PC-9 (cell line): ENCODE measurements at places on chromosomes 12 and 14. TPM values are rescaled to one million over a fixed set of nuclear protein-coding genes. Genes with fewer than 3 reads are reported as not detected.

SMIM41 gene
- 0.28 TPM in 1 of 2 replicates, not detected in the other for total RNA-seq

PPP4R4 gene
- not detected in 2 replicates for total RNA-seq

TAS2R20 gene
- 1.8 and 2.6 TPM in 2 replicates for total RNA-seq

DNA sequence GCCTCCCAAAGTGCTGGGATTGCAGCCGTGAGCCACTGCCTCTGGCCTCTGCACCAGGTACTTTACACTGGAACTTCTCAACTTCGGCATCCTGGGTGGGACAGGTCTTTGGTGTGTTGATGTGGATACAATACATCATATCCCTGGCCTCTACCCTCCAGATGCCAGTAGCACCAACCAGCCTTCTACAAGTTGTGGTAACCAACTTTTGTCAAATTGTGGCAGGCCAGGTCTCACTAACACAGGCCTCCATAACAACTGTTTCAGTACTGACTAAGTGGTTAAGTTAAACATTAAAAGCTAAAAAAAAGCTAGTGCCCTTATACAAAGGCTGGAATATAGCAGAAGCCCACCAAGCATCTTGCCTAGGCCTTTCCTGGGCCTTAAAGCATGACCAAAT, 232.9 kb downstream of the PCNX1 start:
- no peak for DNase-seq

GRCh38 chr12:31220633-31221550, 105.1 kb downstream of the SINHCAF start:
- peak; percentile 40 for DNase-seq

DNA sequence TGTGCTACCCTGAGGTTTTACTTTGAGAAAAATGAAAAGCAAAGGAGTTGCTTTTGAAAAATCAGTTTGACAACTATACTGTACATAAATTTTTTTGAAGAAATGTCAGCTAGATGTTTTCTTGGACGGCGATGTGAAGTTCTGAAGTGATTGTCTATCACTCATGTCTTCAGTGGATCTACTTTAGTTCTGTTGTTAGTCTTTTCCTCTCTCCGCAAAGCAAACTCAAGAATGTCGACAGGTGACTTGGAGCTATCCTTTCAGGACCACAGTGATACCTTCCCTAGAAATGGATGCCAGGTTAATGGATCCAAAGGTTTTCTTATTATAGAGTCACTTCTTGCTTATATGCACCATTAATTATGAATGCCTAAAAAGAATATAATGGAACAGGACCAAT, 1.2 kb downstream of the PTPRO start:
- no peak for DNase-seq

GRCh38 chr12:100138048-100138802, 4.4 kb downstream of the BLTP3B start:
- DNase-seq = no peak

DNA sequence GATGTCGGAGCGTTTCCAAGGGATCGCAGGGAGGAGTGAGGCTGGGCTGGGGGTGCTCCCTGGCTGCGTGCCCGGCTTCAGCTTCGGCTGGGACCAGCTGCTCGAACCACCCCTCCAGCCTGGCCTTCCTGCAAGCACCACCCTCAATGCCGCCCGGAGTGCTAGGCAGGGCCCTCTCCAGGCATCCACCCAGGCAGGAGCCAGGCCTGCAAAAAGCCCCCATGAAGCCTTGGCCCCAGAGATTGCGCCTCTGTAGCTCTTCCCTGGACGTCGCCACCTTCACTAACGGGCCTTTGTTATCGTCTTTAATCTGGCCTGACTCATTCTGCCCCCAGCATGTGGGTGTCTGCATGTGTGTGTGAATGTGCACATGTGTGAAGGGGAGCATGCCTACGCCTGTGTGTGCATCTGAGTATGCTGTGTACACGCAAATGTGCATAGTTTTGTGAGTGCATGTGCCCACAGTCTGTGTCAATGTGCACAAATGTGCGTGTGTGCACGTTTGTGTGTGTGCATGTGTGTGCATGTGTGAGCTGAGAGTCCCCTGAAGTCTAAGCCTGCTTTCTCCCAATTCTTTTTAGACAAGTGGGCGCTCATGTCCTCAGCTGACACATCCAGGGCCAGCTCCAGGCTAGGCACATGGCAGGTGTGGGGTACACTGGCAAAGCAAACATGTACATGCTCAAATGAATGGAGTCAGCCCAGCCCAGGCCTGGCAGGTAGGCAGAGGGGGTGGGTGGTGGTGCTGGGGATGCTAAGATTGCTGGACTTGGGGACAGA, 195.4 kb upstream of the C14orf180 start:
- no peak for DNase-seq

DNA sequence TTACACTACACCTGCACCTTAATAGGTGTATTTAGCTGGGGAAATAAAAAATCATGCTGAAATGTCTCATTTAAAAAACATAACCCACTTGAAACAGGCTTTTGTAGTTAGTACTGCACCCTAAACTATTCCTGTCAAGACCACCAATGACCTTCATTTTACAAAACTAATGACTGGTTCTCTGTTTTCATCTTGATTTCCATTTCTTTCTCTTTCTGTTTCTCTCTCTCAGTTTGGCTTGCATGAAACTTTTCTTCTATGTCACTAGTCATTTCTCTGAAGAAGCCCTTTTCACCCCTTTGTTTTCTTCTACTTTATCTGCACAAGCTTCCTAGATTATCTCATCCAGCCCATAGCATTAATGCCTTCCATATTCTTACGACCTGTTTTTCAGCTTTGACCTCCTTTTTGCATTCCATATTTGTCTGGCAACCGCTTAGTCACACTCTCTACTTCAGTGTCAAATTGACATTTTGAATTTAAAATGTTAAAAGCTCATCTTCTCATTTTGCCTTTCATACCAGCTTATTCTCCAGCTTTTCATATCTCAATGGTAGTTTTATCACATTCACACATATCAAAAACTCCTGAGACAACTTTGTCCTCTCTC, 32.7 kb upstream of the KLRF1 start:
- DNase-seq = no peak

- no peak for DNase-seq
Measured at GRCh38 chr14:62329427-62329826, 567.2 kb downstream of the SNAPC1 start.

GRCh38 chr14:61025251-61026223, 44.5 kb downstream of the SLC38A6 start:
- DNase-seq = peak; percentile 62

- DNase-seq = no peak
Measured at GRCh38 chr12:8917031-8917430, 2.7 kb downstream of the PHC1 start.

DNA sequence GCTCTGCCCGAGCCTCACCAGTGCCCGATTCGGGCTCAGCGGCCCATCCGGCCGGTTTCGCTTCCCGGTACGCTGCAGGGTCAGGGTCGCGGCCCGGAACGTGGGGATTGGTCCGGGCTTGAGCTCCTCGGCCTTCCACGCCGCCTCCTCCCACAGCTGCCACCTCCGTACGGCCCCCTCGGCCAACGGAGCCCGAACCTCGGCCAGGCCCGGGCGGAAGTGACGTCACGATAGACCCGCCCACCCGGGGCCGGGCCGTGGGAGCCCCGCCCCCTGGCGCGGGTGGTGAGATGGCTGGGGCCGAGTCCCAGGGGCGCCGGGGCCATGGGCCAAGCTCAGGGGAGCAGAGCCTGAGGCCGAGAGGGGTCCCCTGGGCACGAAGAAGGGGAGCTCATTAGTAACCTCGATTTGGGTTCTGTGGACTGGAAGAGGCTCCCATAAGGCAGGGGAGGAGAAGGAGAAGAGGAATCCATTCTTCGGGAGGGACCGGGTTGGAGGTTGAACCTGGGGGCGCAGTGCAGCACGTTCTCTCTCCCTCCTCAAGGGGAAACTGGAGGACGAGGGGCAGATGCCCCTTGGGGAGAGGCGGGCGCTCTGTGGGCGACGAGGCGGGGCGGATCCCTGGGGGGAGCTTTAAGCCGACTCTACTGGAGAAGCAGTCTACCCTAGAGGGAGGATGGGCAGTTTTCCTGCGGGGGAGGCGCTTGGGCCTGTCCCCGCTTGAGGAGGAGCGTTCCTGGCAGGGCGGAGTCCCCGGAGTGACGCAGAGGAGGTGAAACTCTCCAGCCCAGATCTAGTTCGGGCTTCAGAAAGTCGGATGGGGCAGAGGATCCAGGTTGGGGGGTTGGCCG, at the start of gene MLF2:
Gene MLF2 (minus strand): TSS at position 221 of the 851 bp plus-strand sequence. CDS start 807 bp downstream, outside the sequence.
- peak; percentile 100 for DNase-seq

RNASE4 gene
- total RNA-seq = 2.0 and 4.0 TPM in 2 replicates

GRCh38 chr12:128140551-128140950, 126.4 kb upstream of the TMEM132C start:
- no peak for DNase-seq

DNA sequence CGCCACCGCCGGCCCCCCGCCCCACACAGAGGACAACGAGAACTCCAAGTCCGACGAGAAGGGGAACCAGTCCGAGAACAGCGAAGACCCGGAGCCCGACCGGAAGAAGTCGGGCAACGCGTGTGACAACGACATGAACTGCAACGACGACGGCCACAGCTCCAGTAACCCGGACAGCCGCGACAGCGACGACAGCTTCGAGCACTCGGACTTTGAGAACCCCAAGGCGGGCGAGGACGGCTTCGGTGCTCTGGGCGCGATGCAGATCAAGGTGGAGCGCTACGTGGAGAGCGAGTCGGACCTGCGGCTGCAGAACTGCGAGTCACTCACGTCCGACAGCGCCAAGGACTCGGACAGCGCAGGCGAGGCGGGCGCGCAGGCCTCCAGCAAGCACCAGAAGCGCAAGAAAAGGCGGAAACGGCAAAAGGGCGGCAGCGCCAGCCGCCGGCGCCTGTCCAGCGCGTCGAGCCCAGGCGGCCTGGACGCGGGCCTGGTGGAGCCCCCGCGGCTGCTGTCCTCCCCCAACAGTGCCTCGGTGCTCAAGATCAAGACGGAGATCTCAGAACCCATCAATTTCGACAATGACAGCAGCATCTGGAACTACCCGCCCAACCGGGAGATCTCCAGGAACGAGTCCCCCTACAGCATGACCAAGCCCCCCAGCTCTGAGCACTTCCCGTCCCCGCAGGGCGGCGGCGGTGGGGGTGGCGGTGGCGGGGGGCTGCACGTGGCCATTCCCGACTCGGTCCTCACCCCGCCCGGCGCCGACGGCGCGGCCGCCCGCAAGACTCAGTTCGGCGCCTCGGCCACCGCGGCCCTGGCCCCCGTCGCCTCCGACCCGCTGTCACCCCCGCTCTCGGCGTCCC, 150.9 kb downstream of the EGLN3 start:
- no peak for DNase-seq

TDRD9 gene
- total RNA-seq = 0.15 TPM in 1 of 2 replicates, not detected in the other

HHIPL1 gene
- 0.28 and 0.48 TPM in 2 replicates for total RNA-seq

DNA sequence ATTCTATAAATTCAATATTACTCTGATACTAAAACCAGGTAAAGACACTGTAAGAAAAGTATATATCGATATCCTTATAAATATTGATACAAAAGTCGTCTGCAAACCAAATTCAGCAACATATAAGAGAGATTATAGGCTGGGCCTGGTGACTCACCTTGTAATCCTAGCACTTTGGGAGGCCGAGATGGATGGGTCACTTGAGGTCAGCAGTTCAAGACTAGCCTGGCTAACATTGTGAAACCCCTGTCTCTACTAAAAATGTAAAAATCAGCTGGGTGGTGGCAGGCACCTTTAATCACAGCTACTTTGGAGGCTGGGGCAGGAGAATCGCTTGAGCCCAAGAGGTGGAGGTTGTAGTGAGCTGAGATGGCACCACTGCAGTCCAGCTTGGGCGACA, 13.5 kb upstream of the TUBA1C start:
- DNase-seq = no peak

DNA sequence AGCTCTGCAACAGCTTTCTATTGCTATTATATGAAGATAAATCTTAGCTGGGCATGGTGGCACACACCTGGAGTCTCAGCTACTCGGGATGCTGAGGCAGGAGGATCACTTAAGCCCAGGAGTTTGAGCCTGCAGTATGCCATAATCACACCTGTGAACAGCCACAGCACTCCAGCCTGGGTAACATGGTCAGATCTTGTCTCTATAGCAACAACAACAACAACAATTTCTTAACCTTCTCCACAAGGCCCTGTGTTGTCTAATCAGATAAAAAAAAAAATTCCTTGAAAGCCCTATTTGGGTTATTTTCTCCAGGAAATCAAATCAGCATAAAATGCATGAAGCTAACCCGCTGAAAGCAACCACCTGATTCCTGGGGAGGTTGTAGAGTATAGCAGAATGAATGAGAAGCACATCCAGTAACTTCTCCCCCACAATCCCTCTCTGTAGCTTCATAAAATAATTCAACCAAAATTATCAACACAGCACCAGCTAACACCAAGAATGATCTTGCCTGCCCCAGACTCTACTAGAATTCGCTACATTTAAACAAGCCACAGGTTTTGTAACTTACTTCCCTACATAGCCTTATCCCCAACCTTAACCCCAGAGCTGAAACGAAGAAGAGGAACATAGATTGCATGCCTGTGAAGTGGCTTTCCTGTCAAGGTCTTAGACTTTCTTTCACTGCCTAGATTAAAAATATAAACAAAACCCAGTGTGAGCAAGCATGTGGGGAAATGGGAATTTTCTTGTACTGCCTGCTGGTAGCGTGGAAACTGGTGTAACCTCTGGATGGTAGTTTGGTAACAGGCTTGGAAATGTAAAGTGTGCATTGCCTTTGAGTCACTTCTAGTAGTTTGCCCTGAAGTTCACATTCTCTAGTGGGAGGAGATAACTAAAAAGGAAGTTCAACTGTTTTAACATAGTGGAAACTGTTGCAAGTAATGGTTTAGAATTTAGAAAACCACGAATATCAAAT, 6.0 kb upstream of the STK38L start:
- DNase-seq = peak; percentile 63

DDX23 gene
- total RNA-seq = 91.4 and 108 TPM in 2 replicates

GALNT16 gene
- 16.3 and 22.8 TPM in 2 replicates for total RNA-seq

LTBP2 gene
- total RNA-seq = 121 and 124 TPM in 2 replicates

LRRK2 gene
- 0.26 and 0.48 TPM in 2 replicates for total RNA-seq

TBC1D30 gene
- 8.6 and 9.0 TPM in 2 replicates for total RNA-seq

DNA sequence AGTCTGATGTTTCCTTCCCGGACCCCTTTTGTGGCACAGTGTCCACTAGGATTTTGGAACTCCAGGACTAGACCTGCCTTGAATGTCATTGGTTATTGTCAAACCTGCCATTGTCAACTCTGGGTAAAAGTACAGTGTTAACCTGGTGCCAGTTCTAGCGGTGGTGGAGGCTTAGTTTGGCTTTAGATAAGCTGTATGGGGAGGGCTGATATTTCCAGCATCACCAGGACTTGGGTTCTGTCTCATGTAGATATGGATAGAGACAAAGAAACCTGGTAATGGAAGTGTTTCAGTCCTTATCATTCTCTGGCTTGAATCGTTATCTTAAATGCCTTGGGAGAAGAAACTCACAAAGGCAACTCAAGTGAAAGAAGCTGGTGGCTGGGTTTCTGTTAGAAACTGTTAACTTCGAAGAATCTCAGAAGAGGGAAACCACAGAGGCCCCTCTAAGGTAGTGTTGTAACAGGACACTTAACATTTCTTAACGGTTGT, 10.6 kb downstream of the CHST11 start:
- no peak for DNase-seq
